ENCODE measurements at places on chromosomes 7 and 10. TPM values are rescaled to one million over a fixed set of nuclear protein-coding genes. Genes with fewer than 3 reads are reported as not detected.

Gene NCF1
- not detected for total RNA-seq

Gene SRRM3
- 0.18 TPM for total RNA-seq

Gene IGFBP1
- total RNA-seq, result not detected

Gene LDB3
- 0.28 TPM for total RNA-seq

Gene HSPA14
- total RNA-seq, result 15.6 TPM

Gene CDK14
- 28.1 TPM for total RNA-seq

Gene PNLIPRP1
- total RNA-seq, result not detected

Gene SHH
- not detected for total RNA-seq

DNA sequence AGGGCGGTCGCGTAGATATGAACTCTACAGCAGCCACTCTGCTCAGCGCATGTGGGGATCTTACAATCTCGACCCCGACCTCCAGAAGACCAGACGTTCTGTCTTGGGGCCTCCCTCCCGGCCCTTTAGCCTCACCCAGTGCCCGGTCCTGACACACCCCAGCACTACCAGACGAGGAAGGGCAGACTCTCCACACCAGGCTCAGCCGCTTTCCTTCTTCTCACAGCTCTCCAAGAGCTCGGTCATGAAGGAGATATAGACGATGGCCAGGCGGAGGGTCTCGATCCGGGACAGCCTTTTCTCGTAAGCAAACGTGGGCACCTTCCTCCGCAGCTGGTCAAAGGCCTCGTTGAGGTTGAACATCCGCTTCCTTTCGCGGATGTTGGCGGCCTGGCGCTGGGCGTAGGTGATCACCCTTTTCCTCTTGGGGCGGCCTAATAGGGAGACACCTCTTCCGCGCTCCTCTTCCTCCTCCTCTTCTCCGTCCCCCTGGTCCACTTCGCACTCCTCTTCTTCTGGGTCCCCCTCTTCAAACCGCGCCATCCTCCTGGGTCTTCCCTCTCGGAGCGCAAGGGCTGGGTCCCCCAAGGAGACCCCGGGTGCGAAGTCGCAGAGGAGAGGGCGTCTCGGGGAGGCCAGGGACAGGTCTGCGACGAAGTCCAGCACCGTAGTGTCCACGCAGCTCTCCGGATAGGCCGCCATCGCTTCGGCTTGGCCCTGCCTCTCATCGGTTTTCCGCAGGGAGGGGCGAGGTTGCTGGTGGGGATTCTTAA lies at the start of gene FERD3L:
Gene FERD3L, minus strand, starts transcription at position 761 of the 773 bp plus-strand sequence. Its CDS starts 59 bp downstream, at position 702.
- no peak for DNase-seq
- peaks cover 32% of the 10 kb centered on the region for H3K27me3 ChIP-seq
- no peaks in the 10 kb centered on the region for H3K36me3 ChIP-seq
- no peak within 1 kb of the TSS for H3K4me3 ChIP-seq
- H3K4me1 ChIP-seq, result no peaks in the 10 kb centered on the region

GRCh38 chr7:143407287-143408251 lies 1.1 kb downstream of the EPHA1 start:
- H3K27me3 ChIP-seq, result no peaks in the 10 kb centered on the region
- no peak overlapping the region for H3K4me3 ChIP-seq

GRCh38 chr10:8876171-8876570 lies 821.7 kb downstream of the GATA3 start:
- no peaks in the 10 kb centered on the region for H3K27me3 ChIP-seq
- DNase-seq, result no peak
- H3K4me1 ChIP-seq, result no peaks in the 10 kb centered on the region
- H3K36me3 ChIP-seq, result no peaks in the 10 kb centered on the region

DNA sequence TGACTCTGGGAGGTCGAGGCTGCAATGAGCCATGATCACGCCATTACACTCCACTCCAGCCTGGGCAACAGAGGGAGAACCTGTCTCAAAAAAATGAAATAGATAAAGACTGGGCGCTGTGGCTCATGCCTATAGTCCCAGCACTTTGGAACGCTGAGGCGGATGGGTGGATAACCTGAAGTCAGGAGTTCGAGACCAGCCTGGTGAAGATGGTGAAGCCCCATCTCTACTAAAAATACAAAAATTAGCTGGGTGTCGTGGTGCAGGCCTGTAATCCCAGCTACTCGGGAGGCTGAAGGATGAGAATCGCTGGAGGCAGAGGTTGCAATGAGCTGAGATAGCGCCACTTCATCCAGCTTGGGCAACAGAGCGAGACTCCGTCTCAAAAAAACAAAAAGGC lies 1.1 kb upstream of the DDX21 start:
- no peak overlapping the region for H3K27ac ChIP-seq
- no peak overlapping the region for H3K4me3 ChIP-seq
- peaks cover 3% of the 10 kb centered on the region for H3K4me1 ChIP-seq
- no peak for DNase-seq

GRCh38 chr10:111289461-111289860 lies 212.6 kb downstream of the ADRA2A start:
- H3K4me3 ChIP-seq, result no peak overlapping the region
- no peak overlapping the region for H3K27ac ChIP-seq
- no peaks in the 10 kb centered on the region for H3K27me3 ChIP-seq
- no peaks in the 10 kb centered on the region for H3K4me1 ChIP-seq
- no peaks in the 10 kb centered on the region for H3K36me3 ChIP-seq

DNA sequence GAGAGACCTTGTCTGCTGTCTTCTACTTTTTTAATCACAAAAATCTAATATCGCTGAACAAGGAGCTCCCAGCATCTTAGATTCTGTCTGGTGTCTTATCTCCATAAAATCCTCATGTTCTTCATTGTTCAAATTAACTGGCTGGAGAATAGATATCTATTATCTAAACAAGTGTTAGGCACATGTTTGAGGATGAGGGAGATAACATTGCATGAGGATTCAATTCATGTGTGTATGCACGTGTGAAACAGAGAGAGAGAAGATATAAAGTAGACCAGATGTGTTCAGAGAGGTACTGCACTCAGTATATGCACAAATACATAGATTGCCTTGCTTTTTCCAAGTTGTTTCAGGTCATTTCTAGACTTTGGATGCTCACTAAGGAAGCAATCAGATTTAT lies 5.4 kb downstream of the BMPER start:
- H3K27me3 ChIP-seq, result no peaks in the 10 kb centered on the region
- H3K36me3 ChIP-seq, result peaks cover 1% of the 10 kb centered on the region
- H3K4me3 ChIP-seq, result no peak overlapping the region
- no peaks in the 10 kb centered on the region for H3K4me1 ChIP-seq
- no peak for DNase-seq

DNA sequence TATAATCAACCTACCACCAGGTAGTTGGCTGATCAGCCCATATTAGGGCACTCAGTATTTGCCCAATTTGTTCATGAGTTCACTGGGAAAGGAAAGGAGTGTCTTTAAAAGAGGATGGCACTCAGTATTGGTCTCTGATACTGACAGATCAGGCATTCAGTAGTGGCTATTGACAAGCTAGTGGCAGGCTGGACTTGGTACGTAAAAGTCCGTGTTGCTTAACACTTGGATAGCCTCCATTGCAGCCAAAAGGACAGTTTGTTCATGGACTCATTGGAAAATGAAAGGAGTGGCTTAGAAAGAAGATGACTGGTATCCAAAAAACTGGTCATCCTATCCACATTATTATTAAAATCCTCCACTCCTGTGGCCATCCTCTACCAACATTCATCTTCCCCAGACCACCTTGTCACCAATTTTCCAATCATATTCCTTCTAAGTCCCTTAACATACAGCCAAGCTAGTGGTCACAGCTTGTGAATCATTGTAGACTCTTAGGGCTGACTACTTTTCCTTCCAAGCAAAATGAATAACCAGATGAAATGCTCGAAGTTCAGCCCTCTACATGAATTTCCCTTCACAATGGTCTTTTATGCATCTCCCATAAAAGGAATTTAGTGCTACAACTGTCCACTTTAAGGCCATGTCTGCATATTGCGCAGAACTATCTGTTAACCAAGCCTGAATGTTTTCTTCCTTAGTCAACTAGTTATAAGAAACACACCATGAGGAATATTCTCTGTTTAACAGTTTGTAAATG lies 78.6 kb upstream of the MAGI2 start:
- H3K27me3 ChIP-seq, result no peaks in the 10 kb centered on the region
- H3K27ac ChIP-seq, result no peak overlapping the region
- H3K36me3 ChIP-seq, result no peaks in the 10 kb centered on the region
- DNase-seq, result peak; percentile 17
- peaks cover 4% of the 10 kb centered on the region for H3K4me1 ChIP-seq
- H3K4me3 ChIP-seq, result no peak overlapping the region

DNA sequence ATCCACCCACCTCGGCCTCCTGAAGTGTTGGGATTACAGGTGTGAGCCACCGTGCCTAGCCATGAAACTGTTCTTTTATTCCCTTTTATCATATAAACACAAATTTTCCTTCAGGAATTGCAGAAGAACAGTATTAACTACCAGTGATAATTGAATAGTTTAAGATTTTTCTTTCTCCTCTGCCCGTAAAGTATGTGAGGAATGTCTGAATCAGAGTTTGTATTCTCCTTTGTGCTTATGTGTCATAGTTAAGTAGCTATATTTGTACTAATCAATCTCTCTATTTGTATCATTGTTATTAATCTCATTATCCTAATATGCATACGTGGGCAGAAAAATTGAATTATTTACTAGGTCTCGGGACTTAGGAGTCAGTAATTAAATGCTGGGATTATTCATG lies 83.6 kb downstream of the ZNF277 start:
- no peak overlapping the region for H3K27ac ChIP-seq
- peaks cover 6% of the 10 kb centered on the region for H3K36me3 ChIP-seq
- no peak overlapping the region for H3K4me3 ChIP-seq
- peak; percentile 48 for DNase-seq

- peaks cover 2% of the 10 kb centered on the region for H3K4me1 ChIP-seq
- no peak overlapping the region for H3K27ac ChIP-seq
- DNase-seq, result peak; percentile 36
- H3K4me3 ChIP-seq, result no peak overlapping the region
- no peaks in the 10 kb centered on the region for H3K36me3 ChIP-seq
- H3K27me3 ChIP-seq, result peaks cover 28% of the 10 kb centered on the region
Measured at GRCh38 chr7:332646-333392, 42.8 kb downstream of the FOXL3 start.

DNA sequence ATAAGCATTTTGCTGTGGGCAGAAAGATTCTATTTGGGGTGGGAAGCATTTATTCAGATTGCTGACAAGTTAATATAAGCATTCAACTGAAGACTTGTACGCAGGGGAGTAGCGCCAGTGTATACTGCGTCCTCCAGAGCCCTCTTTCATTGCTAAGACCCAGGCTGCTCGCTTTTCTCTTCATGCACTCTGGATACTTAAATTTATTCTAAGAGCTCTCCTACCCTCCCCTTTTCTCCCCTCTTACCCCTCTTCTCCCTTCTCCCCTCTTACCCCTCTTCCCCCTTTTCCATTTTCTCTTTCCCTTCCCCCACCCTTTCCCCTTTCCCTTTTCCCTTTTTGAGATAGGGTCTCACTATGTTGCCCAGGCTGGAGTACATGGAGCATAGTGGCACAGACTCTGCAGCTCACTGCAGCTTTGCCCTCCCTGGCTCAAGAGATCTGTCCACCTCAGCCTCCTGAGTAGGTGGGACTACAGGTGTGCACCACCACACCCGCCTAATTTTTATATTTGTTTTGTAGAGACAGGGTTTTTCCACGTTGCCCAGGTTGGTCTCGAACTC lies 125.8 kb downstream of the CDK14 start:
- no peaks in the 10 kb centered on the region for H3K27me3 ChIP-seq
- H3K4me3 ChIP-seq, result no peak overlapping the region
- no peak for DNase-seq
- H3K27ac ChIP-seq, result no peak overlapping the region
- H3K36me3 ChIP-seq, result no peaks in the 10 kb centered on the region

- H3K27ac ChIP-seq, result peak overlapping the region; percentile 90
- H3K4me1 ChIP-seq, result peaks cover 10% of the 10 kb centered on the region
- no peaks in the 10 kb centered on the region for H3K36me3 ChIP-seq
- H3K4me3 ChIP-seq, result peak overlapping the region; percentile 92
Measured at GRCh38 chr7:148698007-148698396, 701 bp upstream of the CUL1 start.

DNA sequence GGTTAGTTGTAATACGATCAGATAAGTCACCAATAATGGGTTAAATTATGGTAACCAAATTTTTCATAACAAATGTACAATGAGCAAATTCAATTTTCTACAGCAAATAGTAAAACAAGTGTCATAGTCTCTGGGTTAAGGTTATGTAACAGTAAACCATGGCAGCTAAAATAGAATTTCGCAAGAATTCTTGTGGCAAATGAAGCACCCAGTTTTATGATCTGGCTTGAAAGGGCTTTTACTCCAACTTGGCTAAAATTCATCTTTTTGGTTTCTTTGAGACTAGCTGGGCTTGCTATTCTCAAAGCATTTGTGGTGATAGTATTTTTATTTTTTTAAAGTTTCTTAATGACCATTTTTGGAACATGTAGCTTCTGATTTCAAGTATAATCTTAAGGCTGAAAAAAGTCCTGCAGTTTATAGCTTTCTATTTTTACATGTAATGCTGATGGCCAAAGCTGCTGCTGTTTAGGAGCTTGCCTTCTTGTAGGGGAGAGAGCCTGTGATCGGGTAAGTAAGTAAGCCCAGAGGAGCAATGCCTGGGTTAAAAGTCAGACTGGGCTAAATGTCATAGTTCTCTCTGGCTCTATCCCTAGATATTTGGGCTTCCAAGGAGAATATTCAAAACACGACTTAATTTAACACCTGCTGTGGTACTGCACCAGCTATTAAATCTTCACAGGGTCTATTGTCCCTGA lies 55.5 kb upstream of the SYPL1 start:
- no peaks in the 10 kb centered on the region for H3K4me1 ChIP-seq
- H3K4me3 ChIP-seq, result no peak overlapping the region
- H3K36me3 ChIP-seq, result no peaks in the 10 kb centered on the region
- H3K27me3 ChIP-seq, result peaks cover 9% of the 10 kb centered on the region
